Activated CD4-positive, alpha-beta T cell treated with anti-CD3 and anti-CD28 coated beads, Interleukin-2, amount 10 ng/mL, durations not matched to agents 7 days and 5 days (primary cell): ENCODE measurements at places on chromosomes 11 and 22.

GRCh38 chr11:23897453-23898286, 599.2 kb upstream of the LUZP2 start:
- no peak for DNase-seq

GRCh38 chr11:10396771-10397170, 58.3 kb upstream of the AMPD3 start:
- no peak for DNase-seq

DNA sequence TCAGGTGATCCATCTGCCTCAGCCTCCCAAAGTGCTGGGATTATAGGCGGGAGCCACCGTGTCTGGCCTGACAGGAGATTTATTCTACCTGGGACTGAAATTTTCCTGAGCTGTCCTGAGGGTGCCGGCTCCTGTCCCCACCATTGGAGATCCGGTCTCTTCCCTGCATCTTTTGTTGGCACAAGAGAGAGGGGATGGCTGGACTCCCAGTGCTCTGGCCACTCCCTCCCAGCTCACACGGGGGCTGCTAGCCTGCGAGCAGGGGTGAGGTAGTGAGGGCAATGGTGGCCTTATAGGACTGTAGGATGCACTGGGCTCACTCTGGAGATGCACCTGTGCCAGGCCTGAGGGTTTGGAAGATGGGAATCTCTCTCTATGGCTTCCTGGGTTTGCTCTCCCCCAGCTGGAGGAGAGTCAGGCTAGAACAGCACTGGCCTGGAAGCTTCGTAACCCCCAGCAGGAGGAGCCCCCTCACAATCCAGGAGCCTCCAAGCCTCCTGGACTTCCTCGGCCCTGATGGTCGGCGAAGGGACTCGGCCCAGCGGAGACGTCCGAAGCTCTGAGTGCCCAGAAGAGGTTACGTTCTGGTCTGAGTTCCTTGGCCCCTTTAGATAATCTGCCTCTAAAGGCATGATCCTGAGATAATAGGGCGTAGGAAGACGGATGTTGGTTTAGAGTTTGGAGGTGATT, 106.4 kb downstream of the NECTIN1 start:
- no peak for DNase-seq

GRCh38 chr11:85673393-85673792, 8.5 kb upstream of the CREBZF start:
- DNase-seq = no peak

- no peak for DNase-seq
Measured at GRCh38 chr11:69230856-69231425, 63.0 kb upstream of the MYEOV start.

DNA sequence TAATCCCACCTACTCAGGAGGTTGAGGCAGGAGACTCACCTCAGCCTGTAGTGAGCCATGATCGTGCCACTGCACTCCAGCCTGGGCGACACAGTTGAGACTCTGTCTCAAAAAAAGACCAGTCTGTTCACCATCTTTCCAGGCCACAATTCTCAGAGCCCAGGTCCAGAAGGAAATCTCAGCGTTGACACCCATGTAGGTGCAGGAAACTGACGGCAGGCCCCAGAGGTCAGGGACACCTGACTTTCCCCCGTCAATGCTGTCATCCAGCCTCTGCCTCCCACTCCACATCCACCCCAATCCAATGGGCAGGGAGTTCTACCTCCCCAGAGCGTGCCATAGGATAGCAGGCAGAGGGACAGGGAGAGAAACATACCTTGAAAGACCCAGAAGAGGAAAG, 5.9 kb upstream of the GRK2 start:
- no peak for DNase-seq

DNA sequence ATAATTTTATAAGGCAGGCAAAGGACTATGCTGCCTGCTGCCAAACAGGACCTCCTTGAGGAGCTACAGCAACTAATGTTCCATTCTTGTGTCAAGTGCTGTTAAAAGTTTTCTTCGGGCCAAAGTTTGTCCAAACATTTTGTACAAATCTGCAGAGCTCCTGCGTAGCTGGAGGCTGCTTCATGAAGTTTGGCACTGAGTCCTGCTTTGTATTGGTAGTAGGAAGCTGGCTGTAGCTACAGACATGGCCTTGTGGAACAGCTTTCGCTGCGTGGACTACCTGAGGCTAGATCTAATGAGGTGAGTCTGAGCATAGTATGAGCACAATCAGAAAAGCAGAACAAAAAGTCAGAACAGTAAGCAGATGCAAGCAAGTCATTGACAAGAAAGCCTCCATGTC, 528.1 kb downstream of the DLG2 start:
- no peak for DNase-seq

DNA sequence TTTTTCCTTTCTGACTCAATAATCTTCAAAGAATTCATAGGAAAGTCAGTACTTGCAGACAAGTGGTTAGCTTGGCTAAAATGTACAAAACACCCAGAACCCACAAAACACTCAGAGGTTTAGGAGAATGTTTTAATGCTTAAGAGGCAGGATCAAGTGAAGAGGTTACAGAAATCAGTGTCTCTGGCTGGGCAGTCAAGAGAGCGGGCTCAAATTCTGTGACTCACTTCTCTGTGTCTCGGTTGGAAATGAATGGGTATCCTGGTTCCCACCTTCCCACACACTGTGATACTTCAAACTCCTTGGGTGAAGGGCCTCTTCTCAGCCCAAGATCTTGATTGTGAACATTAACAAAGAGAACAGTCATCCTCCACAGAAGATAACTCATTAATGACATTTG, 3.8 kb downstream of the MPEG1 start:
- no peak for DNase-seq

DNA sequence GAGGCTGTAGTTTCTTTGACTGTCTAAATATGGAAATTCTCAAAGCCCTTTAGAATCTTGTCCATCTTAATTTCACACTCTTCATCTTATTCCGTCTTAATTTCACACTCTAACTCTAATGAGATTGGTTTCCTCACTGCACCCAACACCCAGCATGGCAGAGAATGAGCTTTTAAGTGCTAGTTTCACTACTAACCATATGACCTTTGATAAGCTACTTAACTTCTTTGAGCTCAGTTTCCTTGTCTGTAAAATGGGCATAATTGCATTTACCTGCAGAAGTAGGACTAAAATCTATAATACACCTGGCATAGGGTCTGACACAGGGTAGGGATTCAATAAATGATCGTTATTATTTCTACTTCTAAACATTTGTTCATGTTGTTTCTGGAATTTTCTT, 30.4 kb downstream of the TBCEL start:
- DNase-seq = no peak

DNA sequence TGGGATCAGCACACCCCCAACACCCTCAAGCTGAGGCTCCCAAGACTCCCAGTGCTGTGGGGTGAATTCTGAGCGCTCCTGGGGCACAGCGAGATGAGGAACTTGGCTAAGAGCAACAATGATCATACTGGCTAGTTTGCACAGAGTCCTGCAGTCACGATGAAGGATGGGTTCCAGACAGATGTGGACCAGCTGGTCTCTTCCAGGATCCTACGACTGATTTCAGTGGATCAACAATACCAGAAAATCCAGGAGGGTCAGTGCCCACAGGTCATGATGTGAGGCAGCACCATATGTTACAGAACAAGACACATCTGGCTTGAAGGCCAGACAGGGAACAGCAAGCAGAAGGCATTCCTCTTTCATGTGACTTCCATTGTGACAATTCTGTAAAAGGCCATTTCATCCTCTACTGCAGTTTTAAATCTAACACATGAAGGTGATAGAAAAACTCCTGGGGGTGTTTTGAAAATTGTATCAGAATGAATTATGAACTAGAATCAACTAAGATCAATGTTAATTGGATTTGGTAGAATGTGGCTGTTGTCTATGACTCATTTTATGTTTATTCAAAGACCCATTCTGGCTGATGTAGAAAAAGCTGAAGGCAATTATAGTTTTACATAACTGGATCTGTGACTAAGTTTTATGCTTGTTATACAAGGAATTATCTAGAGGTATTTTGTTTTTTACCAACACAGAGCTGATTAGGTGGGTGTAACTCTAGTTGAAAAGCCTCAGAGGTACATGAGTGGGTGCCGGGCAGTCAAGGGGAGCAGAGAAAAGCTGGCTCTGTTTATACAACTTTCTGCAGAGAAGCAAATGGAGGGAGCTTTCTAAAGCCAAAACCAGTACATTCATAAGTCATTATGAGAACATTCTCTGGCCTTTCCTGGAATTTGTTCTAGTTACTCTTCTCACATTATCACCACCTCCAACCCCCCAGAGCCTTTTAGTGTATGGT, 29.1 kb downstream of the OR52K1 start:
- no peak for DNase-seq

DNA sequence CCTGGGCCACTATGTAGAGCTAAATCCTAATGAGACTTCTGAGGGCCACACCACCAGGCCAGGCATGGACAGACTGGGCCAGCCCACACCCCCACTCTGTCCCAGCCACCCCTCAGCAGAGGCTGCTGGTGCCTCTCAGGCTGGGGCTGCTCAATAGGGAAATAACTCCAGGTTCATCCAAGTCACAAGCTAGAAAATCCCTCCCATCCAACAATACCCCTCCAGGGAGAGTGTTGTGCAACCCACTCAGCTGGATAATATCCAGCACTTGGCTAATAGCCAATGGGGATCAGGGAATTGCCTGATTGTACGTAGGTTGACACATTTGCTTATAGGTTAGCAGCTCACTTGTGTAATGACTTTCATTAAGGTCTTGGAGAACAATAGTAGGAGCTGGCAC, 64.1 kb upstream of the WNT11 start:
- DNase-seq = no peak

GRCh38 chr11:808427-809286, 1.1 kb upstream of the RPLP2 start:
- DNase-seq = peak; percentile 40

- no peak for DNase-seq
Measured at GRCh38 chr11:105179542-105180278, 40.1 kb upstream of the CARD18 start.

DNA sequence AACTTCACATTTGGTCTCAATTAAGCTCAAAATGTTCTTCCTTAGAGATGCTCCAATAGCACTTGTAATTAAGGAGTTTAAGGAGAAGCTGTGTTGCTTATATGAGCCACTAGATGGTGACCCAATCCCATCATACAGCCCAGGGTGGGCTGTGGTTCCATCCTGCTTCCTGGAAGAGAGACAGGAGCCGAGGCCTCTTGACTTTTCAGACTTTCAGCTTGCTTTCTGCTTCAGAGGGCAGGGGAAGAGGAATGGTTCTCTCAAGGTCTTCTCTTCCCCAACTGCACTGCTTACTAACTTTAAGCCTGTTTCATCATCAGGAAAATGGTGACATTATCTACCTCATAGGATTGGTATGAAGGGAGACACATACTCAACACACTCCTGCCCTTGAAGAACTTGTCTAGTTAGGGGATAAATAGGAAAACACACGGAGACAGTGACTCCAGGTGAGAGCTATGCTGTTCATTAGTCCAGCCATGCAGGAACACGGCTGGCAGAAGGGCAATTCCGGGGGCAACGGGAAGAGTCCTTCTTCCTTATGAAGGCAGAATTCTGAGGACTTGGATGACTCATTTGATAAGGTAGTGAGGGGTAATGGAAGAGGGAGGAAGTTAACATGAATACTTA, 20.1 kb downstream of the TMEM218 start:
- no peak for DNase-seq

DNA sequence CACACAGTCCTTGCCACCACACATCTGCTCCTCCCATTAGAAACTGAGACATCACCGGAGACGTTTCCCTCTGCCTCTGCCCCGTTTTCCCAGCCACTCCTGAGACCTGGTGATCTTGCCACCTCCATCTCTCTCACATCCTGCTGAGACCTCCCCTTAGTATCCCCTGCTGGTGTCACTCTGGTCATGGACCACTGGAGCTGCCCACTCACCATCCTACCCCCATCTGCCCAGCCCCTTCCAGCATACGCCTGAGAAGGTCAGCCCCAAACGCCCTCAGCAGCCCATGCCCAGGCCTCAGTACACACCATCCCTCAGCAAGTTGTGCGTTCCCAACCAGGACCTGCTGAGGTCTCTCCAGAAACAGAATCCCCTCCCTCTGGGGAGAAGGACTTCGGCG, 64.3 kb downstream of the SHANK2 start:
- no peak for DNase-seq

DNA sequence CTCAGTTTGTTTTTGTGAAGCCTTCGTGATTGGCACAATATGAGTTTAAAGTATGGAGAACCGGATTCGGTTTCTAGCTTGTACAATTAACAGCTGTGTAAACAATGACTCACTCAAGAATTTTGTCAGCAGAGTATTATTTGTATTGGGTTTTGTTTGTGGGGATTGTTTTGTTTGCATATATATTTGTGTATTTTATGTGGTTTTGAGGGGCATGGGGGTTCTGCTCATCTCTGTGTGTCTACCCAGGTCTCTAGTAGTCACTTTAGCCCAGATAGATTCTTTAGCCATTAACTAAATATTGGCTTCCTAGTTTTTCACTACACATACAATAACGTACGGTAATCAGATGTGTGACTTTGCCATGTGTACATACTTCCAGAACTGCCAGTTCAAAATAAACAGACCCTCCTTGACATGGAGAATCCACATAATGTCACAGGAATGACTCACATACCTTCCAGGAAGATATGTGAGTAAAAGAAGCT, 7.5 kb upstream of the MS4A7 start:
- DNase-seq = no peak
